ENCODE measurements at places on chromosomes 2 and 18. TPM values are rescaled to one million over a fixed set of nuclear protein-coding genes. Genes with fewer than 3 reads are reported as not detected.

The PLCD4 gene
- total RNA-seq, result 10.7 TPM

The TBR1 gene
- total RNA-seq, result not detected

The NTSR2 gene
- under 0.01 TPM for total RNA-seq

The TFCP2L1 gene
- not detected for total RNA-seq

The ALPP gene
- total RNA-seq, result not detected

The TTC32 gene
- total RNA-seq, result 5.6 TPM

The PASK gene
- total RNA-seq, result 1.5 TPM

The CD302 gene
- total RNA-seq, result 9.4 TPM

The MRPS5 gene
- total RNA-seq, result 50.8 TPM

The RMND5A gene
- total RNA-seq, result 17.3 TPM

The VAMP5 gene
- 69.5 TPM for total RNA-seq

The ZNF514 gene
- 14.2 TPM for total RNA-seq

The INHA gene
- 0.26 TPM for total RNA-seq

The IKZF2 gene
- total RNA-seq, result 8.2 TPM

The ARHGAP15 gene
- total RNA-seq, result not detected

The TM4SF20 gene
- not detected for total RNA-seq

The POLR1B gene
- 13.4 TPM for total RNA-seq

The HRH4 gene
- under 0.01 TPM for total RNA-seq

The FOXI3 gene
- not detected for total RNA-seq

The CCBE1 gene
- 60.9 TPM for total RNA-seq
